ENCODE measurements at places on chromosomes 4 and X. TPM values are rescaled to one million over a fixed set of nuclear protein-coding genes. Genes with fewer than 3 reads are reported as not detected.

The SSX4 gene
- not detected for total RNA-seq

The ARHGEF38 gene
- not detected for total RNA-seq

The NPY2R gene
- total RNA-seq: not detected

The CLDN22 gene
- total RNA-seq: not detected

The PPARGC1A gene
- total RNA-seq: not detected

The MTTP gene
- total RNA-seq: not detected

The ERVMER34-1 gene
- not detected for total RNA-seq

The UGT2B10 gene
- not detected for total RNA-seq

The AMTN gene
- total RNA-seq: not detected

The DRD5 gene
- not detected for total RNA-seq

The TDO2 gene
- total RNA-seq: not detected

The DMRTC1 gene
- not detected for total RNA-seq

The BEX5 gene
- 1.9 TPM for total RNA-seq

The IL15 gene
- 0.59 TPM for total RNA-seq

The TMPRSS11B gene
- total RNA-seq: not detected

The PPP4R3C gene
- total RNA-seq: not detected

The ZNF711 gene
- 0.48 TPM for total RNA-seq

The UGT2B15 gene
- total RNA-seq: not detected

The WNK3 gene
- 0.05 TPM for total RNA-seq

The MAGEB6B gene
- not detected for total RNA-seq

The PAGE2B gene
- 1.1 TPM for total RNA-seq

The PHEX gene
- total RNA-seq: 7.6 TPM

The MSL3 gene
- total RNA-seq: 32.5 TPM

The PLS3 gene
- total RNA-seq: 3.1 TPM

The BEX3 gene
- 8.4 TPM for total RNA-seq

The TBX22 gene
- total RNA-seq: not detected

The GSX2 gene
- not detected for total RNA-seq

The COMMD8 gene
- total RNA-seq: 19.0 TPM

The FAM149A gene
- total RNA-seq: 0.30 TPM

The SOX3 gene
- total RNA-seq: not detected

Measured in activated T-helper 2 cell treated with anti-CD3 and anti-CD28 coated beads, Interferon-gamma antibody, Interleukin-2, Interleukin-4, amounts not matched to agents 10 μg/mL and 5 μg/mL and 100 μg/mL, durations not matched to agents 14 hours and 24 hours and 36 hours (primary cell).